NCI-H226 (cell line): ENCODE measurements at places on chromosomes 1 and 21.

DNA sequence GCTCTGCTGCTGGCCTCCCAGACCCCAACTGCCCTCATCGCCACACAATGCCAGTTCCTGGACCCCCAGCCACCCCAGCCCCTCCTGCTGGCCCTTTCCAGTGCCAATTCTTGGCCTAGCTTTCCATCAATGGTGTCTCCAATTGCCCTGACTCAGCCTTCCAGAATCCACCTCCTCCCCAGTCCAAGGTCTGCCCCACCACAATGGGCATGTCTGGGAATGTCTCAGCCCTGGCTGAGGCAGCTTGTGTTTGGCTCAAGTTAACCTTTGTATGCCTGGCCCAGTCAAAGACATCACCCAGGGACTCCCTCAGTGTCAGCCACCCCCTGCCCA lies 16.4 kb downstream of the ALDH4A1 start:
- peak; percentile 42 for DNase-seq

DNA sequence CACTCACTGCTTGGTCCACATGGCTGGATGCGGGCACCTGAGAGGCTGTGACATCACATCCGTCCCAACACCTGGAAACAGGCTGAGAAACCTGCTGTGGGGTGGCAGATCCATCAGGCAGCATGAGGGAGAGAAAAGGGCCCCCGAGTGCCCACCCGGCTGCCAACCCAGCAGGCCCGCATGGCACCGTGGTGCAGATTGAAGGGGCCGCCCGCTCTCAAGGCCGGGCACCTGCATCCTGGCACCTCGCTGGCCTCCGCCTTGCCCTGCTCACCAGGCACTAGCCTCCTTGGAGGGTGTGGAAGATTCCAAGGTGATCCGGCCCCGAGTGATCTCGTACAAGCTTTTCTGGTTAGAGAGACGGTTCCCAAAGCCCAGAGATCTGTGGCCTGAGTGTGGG lies 110.5 kb downstream of the PRDM16 start:
- no peak for DNase-seq

DNA sequence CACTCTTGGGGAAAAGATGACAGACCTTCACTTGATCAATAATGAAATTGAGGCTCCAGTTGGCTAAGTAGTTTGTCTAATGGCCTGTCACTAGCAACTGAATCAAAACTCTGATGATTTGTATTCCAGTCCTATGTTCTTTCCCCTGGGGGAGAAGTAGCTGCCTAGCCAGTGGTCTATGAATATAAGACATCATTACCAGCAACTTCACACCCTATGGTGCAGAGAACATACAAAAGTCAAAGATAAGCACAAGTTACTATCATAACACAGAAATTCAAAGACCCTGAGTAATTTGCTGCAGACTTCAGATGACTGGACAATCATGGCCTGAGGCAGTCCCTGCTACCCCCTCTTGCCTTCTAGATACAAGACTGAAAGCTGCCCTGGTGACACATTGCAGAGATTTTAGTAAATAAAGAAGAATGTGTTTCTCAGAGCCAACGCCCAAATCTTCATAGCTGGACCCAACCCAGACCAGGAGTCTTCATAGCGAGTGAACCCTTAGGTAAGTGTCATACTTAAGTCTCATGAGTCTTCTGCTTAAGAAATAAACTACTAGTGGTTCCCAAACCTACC lies 993 bp downstream of the PDZK1 start:
- DNase-seq: peak; percentile 91

DNA sequence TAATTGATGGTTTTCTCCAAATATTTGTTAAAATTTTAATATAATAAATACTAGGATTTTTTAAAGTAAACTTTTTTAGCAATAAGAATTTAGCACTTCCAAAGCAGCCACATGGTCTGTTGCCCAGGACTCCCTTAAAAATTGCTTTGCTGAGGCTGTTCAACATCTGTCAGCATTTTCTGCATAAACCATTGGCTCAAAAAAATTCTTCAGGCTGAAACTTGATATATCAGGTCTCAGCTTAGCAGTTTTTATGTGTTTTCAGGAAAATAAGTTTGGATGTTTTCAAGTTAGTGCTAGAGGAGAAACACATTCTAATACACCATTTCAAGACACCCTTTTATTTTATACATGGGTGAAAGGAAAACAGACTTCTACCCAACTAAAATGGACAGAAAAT lies 69.1 kb upstream of the C1orf105 start:
- DNase-seq: no peak

GRCh38 chr1:172391976-172392375 lies 28.5 kb upstream of the C1orf105 start:
- no peak for DNase-seq

DNA sequence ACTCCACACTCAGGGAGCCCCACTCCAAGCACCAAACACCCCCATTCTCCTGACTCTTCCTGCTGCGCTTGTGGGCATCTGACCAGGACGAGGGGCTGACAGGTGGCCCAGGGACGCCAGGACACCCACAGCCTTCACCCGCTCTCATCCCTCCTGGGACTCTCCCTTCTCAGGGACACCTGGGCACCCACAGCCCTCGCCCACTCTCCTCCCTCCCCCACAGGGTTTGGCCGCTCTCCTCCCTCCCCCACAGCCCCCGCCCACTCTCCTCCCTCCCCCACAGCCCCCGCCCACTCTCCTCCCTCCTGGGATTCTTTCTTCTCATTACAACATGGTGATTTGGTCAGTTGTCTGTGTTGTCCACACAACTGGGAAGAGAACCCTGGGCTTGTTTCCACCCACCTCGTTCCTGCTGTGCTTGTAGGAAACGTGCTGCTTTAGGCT lies 43.4 kb downstream of the PRDM15 start:
- no peak for DNase-seq

GRCh38 chr21:15742052-15742670 lies 12.4 kb downstream of the USP25 start:
- peak; percentile 55 for DNase-seq

DNA sequence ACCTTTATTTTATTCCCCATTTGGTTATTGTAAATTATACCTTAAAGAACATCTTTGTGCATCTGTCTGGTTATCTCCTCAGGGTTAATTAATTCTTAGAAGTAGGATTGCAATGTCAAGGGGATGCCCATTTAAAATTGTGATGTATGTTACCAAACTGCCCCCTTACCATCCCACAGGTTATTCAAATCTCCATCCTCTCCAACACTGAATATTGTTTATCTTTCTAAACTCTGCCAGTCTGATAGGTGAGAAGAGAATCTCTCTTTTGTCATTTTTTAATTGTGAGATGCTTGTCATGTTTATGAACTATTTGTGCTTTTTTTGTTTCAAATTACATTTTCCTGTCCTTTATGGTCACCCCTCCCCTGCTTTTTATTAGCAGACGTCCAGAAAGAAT lies 55.8 kb downstream of the VWA5B1 start:
- DNase-seq: no peak

DNA sequence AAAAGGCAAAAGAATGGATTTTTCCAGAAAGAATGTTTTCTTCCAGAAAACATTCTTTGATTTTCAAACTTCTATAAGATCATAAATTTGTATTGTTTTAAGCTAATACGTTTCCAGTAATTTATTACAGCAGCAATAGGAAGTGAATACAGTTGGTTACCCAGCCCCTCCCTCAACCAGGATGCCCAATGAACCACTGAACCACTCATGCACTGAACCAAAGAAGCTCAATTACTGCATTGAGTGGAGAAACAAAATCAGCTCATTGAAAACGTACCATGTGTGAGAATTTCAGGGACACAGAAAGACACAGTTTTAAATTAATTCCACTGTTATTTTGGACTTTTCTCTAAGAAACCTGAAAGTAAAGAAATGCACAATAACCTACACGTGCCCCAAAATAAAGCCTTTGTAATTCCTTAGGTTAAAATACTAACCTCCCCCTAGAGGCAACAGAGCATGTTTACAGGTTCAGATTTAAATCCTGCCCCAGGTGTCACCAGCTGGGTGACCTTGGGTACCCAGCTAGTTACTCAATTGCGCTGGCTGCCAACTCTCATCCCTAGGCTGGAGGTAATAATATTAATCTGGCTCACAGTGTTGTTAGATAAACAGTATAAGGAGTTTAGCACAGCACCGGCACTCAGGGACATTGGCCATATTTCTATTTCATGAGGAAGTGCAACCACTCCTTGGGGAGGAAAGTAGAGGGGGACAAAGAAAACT lies 111.7 kb downstream of the NMNAT2 start:
- no peak for DNase-seq

- DNase-seq: no peak
Observed at GRCh38 chr1:39420493-39420892, 70.9 kb upstream of the BMP8A start.

DNA sequence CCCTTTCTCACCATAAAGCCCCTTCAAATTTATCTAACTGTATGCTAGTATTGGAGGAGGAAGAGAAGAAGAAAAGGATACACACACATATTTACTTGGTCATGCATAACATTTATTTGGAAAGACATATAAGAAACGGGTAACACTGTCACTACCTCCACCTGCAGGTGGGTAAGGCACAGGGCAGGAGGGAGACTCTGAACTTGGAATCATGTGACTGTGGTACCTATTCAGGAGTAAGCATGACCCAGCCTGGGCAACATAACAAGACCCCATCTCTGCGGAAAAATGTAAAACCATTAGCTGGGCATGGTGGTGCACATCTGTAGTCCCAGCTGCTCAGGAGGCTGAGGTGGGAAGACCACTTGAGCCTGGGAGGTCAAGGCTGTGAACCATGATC lies 1.4 kb upstream of the PADI6 start:
- DNase-seq: no peak

DNA sequence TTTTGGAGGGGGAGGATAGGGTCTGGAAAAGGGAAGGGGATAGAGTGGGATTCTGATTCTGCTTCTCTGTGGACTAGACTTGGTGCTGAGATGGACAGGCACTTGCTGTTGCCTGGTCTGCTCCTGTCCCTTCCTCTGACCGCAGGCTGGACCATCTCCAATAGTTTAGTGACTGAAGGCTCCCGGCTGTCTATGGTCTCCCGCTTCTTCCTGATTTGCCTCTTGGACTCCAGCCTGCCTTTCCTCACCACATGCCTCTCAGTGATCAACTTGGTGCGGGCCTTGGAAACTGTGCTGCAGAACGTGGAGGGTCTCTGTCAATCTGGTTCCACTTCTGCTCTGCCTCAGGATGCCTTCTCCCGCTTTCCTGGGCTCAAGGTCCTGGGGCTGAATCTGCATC lies 6.3 kb upstream of the ZSCAN20 start:
- no peak for DNase-seq

DNA sequence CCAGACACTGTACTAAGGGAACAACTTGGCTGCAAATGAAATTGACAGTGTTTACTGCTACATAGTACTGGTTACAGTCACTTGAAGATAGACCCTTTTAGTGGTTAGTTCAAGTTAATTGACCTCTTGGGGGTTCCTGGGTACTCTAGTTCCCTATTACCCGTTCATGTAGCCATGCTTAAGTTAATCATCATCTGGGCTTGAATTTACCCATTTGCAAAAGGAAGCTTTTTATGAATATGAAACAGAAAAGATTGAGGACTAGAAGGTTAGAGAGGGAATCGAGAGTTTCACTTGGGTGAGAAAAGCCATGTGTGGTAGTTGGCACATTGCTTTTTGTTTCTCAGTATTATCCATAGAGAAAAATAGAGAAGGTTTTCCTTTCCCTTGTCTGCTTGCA lies 2.7 kb downstream of the MIA3 start:
- DNase-seq: no peak

- DNase-seq: peak; percentile 88
Observed at GRCh38 chr1:95035536-95035935, 37.2 kb downstream of the ALG14 start.

DNA sequence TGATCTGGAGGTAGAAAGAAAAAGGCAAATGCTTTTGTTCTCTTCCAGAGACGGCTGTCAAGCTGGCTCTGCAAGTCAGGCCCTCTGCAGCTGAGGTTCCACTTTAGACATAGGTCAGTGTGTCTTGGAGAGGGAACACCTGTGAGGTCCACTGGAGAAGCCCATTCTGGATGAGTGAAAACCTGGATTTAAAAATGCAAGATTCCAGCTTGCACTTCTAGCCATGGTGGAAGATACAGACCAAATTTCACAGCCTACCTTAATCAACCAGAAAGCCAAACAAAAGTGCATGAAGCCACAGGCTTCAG lies 35.0 kb downstream of the AGPAT3 start:
- no peak for DNase-seq

GRCh38 chr1:58064166-58064565 lies 482.4 kb downstream of the OMA1 start:
- DNase-seq: no peak

GRCh38 chr1:223180731-223181321 lies 37.8 kb upstream of the TLR5 start:
- peak; percentile 15 for DNase-seq
